NCI-H187 (cell line): ENCODE measurements at places on chromosomes 7 and 10.
A peak's percentile ranks its signal among the peaks of the same experiment; 100 is the strongest.

DNA sequence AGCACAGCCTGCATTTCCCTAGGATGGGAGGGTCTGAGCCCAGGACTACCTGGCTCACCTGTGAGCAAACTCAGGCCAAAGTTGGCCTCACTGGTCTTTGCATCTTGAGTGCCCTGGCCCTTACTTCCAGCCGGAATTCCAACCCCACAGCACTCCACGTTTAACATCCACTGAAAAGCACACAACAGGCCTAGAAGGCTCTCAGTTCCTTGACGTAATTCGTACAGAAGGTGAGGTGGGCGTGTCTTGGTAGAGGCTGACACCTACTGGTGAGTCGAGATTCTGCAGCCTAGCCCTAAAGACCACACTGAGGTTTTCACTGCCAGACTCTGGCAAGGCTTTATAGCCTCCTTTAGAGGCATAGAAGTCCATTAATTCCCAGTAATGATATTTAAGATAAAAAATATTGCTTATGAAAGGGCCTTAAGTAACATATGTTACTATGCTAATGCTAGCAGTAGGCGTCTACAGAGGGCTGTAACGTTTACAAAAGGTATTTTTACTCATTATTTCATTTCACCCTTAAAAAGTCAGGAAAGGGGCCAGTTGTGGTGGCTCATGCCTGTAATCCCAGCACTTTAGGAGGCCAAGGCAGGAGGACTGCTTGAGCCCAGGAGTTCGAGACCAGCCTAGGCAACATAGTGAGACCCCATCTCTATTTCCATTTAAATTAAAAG is 95.8 kb downstream of the HIP1 start:
- DNase-seq = peak; percentile 46

DNA sequence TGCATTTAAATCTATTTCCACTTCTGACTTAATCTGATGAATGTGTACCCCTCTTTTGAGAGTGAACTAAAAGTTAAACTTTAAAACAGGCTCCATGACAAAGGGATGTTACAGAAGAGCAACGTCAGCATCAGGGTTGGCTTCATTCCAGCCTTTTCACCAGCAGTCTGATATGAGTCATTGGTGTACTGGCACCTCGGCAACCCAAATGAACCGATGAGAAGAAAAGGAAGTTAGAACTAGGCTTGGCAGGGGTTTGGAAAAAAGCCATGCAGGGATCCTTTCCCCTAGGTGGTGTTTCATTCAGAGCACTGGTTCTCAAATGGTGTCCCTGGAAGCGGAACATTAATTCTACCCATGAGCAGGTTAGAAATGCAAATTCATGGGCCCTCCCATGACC is 53.6 kb downstream of the SEC61G start:
- DNase-seq = no peak

DNA sequence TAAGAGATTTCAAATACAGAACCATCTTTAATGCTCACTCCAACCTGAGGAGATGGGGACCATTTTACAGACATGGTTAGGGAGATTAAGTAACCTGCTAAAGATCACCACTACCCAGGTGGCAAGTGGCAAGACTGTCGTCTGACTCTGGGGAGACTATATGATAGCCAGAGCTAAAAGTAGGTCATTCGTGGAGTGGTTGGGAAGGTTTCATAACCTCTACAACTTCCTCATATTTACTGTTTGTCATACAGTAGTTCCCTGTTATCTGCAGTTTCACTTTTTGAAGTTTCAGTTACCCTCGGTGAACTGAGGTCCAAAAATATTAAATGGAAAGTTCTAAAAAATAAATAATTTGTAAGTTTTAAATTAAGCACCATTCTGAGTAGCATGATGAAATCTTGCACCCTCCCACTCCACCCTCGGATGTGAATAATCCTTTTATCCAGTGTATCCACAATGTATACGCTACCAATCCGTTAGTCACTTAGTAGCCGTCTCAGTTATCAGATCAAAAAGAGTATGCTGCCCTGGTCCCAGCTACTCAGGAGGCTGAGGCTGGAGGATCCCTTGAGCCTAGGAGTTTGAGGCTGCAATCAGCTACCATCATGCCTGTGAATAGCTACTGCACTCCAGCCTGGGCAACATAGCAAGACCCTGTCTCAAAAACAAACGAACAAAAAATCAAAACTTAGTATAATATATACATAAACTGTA is 14.9 kb upstream of the LGI1 start:
- no peak for DNase-seq

DNA sequence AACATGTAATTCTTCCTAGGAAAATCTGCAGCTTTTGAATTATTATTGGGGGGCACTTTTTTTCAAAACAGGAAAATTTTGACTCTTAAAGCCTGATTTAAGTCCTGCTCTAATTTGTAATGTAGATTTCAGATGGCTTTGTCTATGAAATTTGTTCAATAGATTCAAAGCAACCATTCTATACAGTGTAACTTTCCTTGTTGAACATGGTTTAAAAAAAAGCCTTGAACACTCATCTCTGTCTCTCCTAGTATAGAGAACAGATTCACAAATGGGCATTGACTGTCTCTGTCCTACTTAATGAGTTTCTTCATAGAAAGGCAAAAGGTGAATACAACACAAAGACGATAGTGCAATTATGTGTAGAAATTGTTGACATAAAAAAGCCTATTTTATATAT is 269.4 kb upstream of the ETV1 start:
- DNase-seq = no peak

DNA sequence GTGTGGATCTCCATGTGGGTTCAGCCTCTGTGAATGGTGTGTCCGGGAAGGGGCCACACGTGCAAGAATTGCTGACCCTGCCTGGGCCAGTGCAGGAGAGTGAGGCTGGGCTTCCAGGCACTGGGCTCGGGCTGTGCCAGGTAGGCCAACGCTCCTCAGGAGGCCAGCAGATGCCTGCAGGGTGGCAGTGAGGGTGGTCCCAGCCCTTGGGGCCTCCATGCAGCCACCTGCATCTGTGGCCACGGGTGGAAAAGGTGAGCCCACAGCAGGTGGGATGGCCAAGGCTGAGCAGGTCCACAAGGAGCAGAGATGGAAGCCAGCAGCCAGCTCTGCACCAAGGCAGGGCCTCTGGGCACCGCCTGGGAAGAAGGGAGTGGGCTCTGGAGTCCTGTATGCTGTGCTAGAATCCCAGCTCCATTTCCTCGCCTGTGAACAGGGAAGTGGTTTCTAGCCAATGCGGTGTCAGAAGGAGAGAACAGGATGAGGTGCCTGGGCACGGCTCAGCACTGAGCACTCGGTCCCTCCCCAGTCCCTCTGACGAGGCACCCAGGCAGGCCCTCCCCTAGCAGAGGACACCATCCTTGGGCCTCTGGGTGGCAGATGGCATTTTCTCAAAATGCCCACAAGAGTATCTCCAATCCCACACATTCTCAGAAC is 31.1 kb upstream of the RET start:
- DNase-seq = no peak

GRCh38 chr10:6755781-6756460 is 175.8 kb upstream of the PRKCQ start:
- DNase-seq = no peak

GRCh38 chr7:10802526-10802925 is 171.1 kb upstream of the PHF14 start:
- no peak for DNase-seq

DNA sequence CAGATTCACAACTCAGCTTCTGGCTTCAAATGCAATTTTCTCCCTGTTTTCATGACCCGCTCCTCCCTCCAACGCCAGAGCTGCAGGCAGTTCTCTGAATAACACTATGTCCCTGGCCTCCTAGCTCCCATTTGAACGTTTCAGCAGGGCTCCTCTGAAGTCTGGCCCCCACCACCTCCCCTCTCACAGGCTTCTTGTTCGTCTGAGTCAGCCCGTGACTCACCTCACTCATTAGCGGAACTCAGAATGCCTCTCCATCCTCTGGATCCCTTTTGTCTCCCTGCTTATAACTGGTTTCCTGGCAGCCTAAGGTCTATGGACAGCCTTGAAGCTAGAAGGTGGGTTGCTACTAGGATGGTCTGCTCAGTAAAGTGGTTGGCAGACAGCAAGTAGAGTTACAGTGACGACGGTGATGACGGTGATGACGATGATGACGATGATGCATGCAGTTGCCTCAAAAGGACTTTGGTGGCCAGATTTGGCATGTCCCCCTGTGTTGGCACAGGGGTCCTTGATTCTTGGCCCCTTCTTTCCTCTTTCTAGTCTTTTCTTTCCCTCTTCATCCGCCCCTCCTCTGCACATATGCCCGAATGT is 83.3 kb upstream of the MKLN1 start:
- no peak for DNase-seq

DNA sequence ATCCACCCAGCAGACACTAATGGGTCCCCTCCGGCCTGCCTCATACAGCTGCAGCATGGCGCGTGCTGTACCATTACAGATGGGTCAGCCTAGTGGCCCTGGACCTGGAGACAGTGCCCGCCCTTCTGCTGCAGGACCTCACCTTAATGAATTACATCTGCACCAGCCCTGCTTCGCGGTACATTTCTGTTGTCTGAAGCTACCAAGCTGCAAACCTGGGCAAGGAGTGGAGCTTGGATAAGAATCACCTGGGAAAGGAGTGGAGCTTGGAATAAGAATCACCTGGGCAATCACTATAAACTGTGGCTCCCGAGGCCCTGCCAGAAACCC is 33.0 kb upstream of the EN2 start:
- no peak for DNase-seq

DNA sequence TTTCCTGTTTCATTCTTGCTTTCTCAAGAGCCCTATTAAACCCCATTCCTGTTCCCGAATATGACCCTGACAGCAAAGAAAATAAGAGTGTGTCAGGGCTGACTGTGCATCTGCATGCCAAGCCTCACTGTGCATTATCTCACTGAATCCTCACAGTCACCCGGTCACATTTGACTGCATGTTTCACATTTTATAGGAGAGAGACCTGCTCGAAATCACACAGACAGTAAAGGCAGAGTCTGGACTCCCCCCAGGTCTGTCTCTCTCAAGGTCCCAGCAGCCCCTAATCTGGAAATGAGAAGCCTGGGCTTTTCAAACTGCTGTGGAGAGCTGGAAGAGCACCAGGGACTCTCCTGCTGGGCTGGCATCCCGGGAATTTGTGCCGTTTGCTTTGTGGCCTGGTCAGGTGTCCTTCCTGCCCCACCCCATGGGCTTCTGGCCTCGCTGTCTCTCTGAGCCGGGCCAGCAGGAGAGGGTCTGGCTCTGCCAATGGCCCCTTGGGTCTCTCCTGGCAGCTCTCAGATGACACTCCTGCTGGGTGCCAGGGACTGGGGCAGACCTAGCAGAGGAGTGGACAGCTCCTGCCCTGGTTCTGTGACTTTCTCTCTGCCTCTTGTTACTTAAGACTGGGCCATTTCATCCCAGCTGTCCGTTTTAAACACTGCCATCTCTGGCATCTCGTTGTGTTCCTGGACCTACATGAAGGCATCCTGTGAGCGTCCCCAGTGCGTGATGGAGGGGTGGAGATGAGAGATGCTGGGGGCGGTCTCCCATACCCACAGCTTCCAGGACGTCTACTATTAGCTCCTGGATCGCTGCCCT is 173.6 kb downstream of the ARHGAP12 start:
- no peak for DNase-seq

DNA sequence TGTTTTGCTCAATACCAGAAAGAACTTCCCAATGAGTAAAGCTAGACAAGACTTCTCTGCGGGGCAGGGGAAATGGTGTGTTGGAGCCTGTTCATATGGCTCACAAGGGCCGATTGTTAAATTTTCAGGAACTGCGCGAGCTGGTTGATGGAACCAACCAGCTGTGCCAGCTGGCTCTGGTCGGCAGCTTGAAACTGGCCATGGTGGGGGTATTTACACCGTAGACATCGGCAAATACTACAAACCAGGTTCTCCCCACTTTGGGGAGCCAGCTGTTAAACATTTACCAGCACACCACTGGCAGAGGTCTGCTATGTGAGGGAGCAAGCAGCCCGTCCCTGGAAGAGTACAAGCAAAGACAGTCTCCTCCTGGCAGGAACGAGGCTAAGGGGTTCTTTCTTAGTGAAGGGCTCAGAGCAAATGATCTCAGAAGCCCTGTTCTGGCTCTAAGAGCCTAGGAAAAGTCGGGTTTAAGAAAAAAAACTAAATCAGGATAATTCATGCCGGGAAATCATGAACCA is 8.8 kb upstream of the ZMIZ1 start:
- no peak for DNase-seq

DNA sequence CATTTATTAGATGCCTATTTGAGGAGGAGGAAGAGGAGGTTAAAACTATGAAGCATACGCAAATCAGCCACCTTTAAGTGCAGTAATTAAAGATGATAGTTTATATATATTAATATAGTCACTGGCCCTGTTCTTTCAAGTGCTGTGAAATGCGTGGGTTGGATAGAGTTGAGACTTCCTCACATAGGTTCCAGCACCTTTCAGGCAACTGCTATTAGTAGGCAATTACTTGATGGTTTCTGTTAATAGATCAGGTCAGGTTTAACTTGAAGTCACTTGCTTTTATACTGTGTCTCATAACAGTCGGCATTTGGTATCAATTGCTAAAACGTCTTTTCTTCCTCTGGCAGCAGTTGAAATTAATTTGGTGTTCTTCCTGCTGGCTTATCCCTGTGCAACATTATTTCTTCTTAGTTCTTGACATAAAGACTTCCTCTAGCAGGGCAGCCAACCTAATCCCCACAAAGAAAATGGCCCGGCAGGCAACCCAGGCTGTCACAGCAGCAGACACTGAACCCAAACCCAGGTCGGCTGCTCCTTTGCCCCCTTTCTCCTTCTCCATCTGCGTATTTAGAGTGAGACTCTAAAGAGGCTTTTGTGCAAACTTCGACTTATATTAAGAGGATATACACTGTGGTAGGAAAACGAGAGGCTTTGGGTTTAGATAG is 35.3 kb upstream of the BET1 start:
- no peak for DNase-seq

DNA sequence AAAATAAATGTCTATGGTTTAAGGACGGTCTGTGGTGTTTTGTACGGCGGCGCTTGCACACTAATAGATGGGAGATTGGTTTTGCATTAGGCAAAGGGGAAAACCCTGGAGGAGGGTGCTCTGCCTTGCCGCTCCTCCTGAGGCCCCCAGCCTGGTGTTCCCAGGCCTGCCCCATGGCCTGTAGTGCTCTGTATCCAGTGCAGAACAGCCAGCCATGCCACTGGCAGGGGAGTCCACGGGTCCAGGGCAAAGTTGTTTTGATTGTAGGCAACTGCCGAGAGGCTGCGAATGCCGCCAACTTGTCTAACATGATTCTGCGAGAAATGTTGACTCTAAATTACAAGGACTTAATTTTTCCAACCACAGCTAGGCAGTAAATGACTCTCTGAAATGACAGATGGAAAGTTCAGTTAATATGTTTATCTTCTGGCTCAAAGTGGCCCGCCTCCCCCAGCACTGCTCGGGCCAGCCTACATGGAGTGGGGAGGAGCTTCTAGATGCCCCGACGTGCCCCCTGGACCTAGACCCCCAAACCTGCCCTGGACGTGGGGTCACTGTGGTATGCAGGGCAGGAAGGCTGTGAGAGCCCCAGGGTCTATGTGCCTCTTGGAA is 104.6 kb upstream of the GDF10 start:
- DNase-seq = no peak

- no peak for DNase-seq
Measured at GRCh38 chr10:34290412-34291081, 524.5 kb downstream of the PARD3 start.

GRCh38 chr7:98322331-98323270 is 41.1 kb downstream of the BRI3 start:
- DNase-seq = no peak
